ENCODE measurements at places on chromosomes 6 and 20.

DNA sequence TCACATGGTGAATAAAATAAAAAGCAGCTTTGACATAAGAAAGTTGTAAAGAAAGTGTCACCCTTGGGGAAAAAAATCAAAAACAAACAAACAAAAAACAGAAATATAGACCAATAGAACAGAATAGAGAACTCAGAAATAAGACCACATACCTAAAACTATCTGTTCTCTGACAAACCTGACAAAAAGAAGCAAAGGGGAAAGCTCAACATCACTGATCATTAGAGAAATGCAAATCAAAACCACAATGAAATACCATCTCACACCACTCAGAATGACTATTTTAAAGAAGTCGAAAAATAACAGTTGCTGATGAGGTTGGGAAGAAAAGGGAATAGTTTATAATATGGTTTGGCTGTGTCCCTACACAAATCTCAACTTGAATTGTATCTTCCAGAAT lies 159.1 kb downstream of the TINAG start:
- no peak for DNase-seq

- DNase-seq: no peak
Measured at GRCh38 chr20:479487-479886, 17.2 kb upstream of the TBC1D20 start.

DNA sequence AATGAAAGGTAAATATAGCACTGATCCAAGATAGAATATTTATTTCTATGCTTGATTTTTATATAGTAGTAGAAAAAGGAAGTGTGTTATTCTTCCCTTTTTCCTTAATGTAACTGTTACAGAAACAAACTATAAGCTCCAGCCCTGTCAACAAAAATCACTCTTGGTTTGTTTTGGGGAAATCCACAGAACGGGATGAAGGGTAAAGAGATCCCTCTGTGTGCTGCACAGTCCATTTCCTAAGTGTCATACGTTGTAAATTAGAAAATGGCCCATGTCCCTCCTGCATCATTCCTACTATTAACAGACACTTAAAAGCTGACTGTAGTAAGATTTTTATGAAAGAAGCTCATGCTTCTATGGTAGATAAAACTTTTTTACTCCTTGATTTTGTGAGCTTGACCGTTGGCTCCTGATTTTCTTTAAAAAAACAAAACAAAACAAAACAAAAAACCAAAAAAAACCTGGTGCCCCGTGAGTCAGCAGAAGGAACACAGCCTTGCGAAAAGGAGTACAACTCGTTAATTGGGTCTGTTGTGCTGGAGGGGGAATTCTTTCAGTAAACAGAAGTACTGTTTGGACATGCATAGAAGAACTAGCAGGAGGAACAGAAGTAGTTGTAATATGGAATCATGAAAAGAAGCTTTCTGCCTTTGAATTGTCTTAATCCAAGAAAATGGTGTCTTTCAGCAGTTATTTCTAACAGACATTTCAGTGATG lies 67.5 kb downstream of the RTN4IP1 start:
- no peak for DNase-seq

- no peak for DNase-seq
Measured at GRCh38 chr6:23522792-23523547, 603.0 kb upstream of the NRSN1 start.

DNA sequence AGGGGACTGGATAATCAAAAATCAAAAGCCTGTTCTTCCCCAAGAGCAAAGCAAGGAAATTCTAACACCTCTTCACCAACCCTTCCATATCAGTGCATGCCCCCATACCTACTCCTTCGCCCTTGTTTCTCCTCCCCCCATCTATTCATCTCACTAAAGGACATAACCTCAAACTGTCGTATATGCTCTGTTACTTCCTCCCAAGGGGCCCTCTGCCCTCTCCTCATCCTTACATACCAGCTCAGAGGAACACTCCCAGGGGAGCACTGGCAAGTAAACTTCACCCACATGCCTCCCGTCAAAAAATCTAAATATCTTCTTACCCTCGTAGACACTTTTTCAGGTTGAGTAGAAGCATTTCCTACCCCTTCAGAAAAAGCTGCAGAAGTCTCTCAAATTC lies 9.4 kb upstream of the ADTRP start:
- DNase-seq: no peak

- DNase-seq: no peak
Measured at GRCh38 chr20:64151633-64152530, 12.4 kb upstream of the MYT1 start.

- no peak for DNase-seq
Measured at GRCh38 chr6:138601128-138601527, 101.8 kb upstream of the NHSL1 start.

DNA sequence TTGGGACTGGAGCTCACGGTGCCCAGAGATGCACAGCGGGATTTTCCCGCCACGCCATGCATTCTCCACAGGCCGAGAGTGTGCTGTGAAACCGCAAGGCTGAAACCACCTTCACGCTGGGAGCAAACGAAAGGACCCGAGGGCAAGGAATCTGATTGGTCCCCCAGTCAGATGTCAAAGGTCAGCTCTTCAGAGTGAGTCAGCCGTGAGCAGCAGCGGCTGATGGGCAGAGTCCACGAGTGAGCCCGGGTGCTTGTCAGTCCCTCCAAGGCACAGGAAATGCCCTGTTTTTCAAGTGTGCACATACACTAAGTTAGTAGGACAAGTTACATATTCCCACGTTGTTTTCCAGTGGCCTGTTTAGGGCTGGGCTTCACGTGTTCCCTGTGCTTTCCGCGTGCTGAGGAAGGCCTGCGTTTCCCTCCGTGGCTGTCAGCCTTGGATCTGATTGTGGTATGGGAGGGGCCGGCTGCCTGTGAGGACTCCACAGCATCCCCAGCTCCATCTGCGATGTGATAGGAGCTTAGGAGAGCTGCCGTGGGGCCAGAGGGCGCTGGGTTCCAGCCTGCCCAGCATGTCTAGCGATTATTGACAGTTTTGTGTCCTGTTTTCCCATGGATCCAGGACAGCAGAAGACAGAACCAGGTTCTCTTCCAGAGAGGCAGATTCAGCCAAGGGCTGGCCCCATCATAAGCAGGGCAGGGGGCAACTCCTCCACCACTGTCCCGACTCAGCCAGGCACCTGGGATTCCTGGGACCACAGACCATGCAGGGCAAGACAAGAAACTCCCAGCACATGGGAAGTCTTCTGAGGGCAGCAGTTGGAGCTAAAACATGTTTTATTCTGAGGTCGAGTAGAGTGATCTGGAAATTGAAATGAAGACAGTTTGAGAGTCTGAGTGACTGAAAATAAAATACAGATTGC lies 38.2 kb upstream of the FRMD1 start:
- DNase-seq: no peak

GRCh38 chr20:48793776-48794175 lies 34.0 kb downstream of the PREX1 start:
- DNase-seq: no peak

DNA sequence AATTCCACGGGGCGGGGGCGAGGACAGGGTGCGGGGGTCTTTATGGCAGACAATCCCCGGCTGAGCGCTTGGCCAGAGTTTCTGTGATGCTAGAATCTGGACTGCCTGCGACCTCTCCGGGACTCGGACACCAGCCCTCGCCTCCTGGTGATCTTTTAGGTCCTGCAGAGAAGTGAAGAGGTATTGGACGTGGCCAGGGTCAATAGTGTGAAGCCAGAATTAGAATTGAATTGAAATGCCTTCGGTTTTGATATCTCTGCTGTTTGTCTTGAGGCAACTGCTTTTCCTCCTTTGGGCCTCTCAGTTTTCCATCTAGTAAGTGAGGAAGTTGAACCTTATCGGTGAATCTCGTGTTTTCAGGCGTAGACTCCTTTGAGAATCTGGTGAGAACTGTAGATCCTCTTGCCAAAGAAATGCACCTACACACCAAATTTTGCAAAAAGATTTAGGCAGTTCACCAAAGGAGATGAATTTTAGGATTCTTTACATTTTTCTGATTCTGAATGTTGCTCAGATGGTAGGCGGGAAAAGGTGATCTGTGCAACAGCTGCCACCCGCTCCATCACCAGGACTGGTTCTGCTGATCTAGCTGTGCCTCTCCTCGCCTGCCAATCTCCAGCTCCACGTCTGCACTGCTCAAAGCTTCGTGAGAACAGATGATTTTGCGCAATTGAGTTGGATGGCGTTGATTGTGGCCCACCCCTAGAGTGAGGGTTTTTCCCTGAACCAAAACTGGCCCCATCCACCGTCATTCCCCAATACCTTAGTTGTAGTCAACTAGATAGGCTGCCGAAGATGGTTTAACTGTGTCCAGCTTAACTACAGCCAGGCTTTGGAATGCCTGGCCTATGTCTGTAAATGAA lies 837 bp upstream of the OSER1 start:
- no peak for DNase-seq

- DNase-seq: no peak
Measured at GRCh38 chr20:24647713-24648112, 178.3 kb downstream of the SYNDIG1 start.

DNA sequence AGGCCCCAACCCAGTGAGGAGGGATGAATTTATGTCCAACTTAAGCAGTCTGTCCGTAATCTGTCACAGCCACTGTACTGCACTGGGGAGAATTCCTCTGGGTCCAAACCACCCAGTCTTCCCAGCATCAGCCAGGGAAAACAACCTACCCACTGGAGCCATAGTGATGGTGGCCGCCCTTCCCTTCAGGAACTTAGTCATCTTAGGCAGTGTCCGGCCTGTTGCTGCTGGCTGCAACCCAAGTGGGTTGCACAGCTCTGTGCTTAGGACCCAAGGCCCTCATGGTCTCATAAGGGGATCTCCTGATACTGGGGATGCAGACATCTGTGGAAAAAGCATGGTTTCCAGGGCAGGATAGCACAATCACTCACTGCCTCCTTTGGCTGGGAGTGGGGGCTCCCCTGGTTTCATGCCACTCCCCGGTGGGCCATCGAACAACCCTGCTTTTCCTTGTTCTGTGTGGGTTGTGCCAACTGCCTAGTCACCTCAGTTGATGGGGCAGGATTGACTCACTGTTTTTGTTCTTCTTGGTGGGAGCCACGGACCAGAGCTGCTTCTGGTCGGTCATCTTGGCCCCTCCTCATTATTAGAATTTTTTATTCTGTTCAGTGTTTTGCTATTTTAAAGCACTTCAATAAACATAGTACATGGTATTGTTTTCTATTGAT lies 591.9 kb downstream of the DOK5 start:
- DNase-seq: no peak

DNA sequence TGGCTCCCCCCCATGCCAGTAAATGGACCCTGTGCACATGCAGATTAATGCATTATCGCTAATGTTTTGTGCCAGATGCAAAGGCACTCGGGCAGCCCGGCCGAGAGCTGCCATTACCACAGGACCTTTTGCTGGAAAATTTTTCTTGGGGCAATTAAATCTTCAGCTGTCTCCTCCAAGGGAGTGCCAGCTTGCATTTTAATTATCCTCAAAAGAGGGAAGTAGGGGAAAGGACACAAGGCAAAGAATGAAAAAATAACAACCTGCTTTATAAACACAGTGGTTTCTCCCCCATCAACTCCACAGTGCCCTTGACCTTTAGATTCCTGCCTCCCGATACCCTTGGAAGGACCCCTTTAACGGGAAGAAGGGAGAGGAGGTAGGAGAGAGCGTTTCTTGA lies 48.2 kb downstream of the PDYN start:
- no peak for DNase-seq

DNA sequence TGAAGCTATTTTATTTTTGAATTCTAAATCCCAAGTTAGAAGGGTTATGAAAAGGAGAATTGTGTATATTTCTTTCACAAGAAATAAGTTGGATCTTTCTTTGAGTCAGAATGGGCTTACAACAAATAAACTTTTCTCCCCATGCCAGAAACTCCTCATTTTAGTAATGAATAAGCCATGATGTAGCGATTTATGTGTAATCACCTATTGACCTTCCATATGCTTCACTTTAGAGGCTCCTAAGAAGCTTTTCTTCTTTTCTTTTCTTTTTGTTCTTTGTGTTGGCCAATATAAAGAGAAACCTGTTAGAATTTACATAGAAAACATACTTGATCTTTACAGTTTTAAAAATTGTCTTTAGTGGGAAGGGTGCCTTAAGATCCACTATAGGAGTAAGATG lies 370.2 kb downstream of the UTRN start:
- DNase-seq: no peak

DNA sequence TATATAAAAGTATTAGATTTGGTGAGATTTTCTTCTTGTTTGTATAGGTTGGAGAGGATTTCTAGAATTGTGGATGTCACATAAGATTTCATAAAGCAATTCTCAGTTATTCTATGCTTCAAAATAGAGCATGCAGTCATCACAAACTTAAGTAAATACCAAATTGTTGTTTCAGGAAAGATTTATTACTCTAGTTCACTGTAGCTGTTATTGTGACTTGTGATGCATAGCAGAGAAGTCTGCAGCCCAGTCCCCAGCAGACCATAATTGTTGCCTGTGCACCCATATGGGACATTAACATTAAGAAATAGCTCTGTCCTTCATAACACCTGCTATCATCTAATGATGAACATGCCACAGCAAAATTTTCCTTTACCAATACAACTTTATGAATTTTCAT lies 228.0 kb upstream of the FAM83B start:
- no peak for DNase-seq

DNA sequence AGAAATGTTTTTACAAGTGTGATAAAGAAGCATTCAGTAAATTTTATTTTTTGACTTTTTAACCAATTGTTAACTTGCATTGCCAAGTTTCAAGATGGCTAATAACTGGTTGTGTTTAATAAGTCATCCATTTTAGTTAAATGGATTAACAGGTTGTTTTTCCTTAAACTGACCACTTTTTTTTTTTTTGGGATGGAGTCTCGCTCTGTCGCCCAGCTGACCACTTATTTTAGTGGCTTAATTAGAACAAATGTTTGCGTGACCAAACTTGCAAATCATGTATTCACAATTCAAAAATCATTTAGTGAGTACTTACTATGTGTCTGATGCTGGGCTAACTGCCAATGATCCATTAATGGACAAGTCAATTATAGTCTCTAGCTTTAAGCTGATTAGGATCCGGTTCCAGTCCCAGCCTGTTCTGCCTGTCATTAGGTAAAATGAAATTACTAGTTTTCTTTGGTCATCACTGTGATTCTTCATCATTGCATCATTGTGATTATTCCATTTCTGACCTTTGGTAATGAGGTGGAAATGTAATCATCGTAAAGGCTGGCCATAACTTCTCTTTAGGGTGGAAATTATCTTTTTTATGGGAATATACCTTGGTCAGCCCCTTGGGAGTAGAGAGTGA lies 729.2 kb upstream of the MARCKS start:
- DNase-seq: no peak

DNA sequence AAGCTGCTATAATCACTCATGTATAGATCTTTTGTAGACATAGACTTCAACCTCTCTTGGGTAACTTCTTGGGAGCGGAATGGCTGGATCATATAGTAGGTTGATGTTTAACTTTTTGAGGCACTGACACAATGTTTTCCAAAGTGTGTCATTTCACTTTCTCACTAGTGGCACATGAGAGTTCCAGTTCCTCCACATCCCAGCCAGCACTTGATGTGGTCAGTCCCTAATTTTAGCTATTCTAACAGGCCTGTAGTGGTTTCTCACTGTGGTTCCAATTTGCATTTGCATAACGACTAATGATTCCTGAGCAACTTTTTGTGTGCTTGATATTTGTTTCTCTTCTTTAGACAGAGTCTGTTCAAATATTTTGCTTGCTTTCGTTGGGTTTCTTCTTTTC lies 221.3 kb downstream of the DLL1 start:
- DNase-seq: no peak

- DNase-seq: no peak
Measured at GRCh38 chr20:59788196-59788735, 145.2 kb downstream of the SYCP2 start.

Measured in DMS79 (cell line).